ENCODE measurements at places on chromosomes 6 and 20.

GRCh38 chr20:1118004-1118335 is 432 bp upstream of the PSMF1 start:
- no peak for DNase-seq

DNA sequence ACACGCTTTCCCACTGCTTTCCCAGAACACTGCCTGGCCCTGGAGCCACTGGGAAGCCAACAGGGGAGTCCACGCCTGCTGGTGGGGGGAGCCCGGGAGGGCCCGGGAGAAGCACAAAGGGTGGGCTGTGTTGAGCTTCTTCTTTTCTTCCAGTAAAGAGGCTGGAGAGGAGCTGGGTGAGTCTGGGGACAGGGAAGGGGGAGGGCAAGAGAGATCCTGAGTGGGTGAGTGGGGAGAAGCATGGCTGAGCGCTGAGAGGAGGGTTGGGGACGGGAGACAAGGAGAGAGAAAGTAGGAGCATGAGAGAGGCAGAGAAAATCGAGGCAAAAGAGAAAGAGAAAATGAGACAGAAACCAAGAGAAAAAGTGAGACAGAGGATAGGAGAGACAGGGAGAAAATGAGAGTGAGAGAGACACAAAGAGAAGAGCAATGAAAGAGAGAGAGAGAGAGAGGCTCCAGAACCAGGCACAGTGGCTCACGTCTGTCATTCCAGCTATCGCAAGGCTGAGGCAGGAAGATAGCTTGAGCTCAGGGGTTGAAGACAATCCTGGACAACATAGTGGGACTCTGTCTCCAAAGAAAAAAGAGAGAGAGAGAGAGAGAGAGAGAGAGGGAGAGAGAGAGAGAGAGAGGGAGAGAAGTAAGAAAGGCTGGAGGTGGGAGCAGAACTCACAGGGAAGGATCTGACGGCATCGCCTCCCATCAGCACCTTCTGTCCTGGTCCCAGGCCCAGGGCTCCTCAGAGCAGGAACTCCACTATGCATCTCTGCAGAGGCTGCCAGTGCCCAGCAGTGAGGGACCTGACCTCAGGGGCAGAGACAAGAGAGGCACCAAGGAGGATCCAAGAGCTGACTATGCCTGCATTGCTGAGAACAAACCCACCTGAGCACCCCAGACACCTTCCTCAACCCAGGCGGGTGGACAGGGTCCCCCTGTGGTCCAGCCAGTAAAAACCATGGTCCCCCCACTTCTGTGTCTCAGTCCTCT is 2.0 kb downstream of the LST1 start:
- DNase-seq = no peak

DNA sequence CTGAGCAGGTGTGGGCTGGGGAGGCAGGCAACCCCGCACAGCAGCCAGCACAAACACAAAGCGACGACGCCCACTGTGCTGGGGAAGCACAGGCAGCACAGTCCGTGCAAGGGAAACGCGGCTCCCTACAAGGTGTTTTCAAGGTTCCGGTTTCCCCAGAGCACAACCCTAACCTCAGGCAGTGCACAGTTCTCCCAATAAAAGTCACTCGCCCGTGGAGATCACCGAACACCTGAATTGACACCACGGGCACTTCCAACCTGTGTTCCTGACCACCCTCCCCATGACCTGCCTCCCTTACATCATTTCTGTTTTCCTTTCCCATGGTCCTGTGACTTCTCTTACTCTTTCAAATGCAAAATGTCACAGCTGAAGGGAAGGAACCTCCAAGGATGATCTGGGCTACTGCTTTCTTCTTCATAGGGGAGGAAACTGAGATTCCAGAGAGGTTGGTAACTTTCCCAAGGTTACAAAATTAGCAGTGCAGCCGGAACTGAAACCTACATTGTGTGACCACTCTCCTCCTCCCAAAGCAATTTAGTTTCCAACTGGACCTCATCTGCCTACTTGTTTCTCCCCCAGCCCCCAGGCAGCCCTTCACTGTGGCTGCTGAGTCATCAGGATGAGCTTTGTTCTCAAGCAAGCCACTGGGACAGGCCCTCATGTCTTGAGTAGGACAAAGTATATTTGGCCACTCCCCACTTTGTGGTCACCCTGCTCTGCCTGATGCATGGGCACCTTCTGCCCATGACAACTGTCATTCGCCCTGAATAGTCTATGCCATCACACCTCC is 125.3 kb downstream of the ATXN1 start:
- no peak for DNase-seq

- no peak for DNase-seq
Measured at GRCh38 chr6:169841251-169841650, 89.8 kb downstream of the ERMARD start.

DNA sequence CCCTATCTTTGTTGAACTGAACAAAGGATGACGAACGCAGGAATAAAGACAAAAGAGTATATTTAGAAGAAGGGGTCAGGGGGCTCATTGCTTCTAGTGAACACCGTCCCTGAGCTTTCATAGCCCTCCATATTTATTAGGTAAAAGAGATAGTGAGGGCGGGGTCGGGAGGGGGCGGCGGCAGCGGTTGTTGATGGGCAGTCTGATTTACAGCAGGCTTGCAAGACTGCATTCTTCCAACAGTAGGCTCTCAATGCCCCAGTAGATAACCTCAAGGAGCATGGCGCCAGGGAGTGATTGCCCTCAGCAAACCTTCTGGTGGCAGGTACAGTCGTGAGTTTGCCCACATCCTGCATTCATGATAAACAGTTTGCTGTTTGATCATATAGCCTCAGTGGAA is 563.3 kb upstream of the SYNCRIP start:
- DNase-seq = no peak

Measured in cerebellar nuclear complex (tissue), 1 donor.